ENCODE measurements at places on chromosomes 6 and 20. TPM values are rescaled to one million over a fixed set of nuclear protein-coding genes. Genes with fewer than 3 reads are reported as not detected.

The NKX2-2 gene
- not detected for total RNA-seq

The SNX5 gene
- 110 TPM for total RNA-seq

The RNF217 gene
- total RNA-seq = 24.9 TPM

The AVP gene
- not detected for total RNA-seq

The CLPSL1 gene
- not detected for total RNA-seq

The OR11A1 gene
- total RNA-seq = not detected

The KCNB1 gene
- 21.7 TPM for total RNA-seq

The ULBP1 gene
- 0.60 TPM for total RNA-seq

The PERP gene
- 20.8 TPM for total RNA-seq

The ATP9A gene
- total RNA-seq = 86.4 TPM

The PKIB gene
- total RNA-seq = 19.4 TPM

The HSPA12B gene
- total RNA-seq = 17.8 TPM

The VSTM2L gene
- total RNA-seq = 25.0 TPM

Data from camera-type eye (tissue), 1 donor.